ENCODE measurements at places on chromosomes 3 and 15. TPM values are rescaled to one million over a fixed set of nuclear protein-coding genes. Genes with fewer than 3 reads are reported as not detected.

Gene AGBL1
- total RNA-seq, result not detected

Gene PRTG
- total RNA-seq, result 1.5 TPM

Gene ACKR2
- total RNA-seq, result 0.37 TPM

Gene C3orf20
- not detected for total RNA-seq

Gene STRIT1
- not detected for total RNA-seq

Gene KCNAB1
- total RNA-seq, result not detected

Gene TMEM108
- total RNA-seq, result 0.12 TPM

Data from uterine smooth muscle cell (primary cell).